ENCODE measurements at places on chromosomes 1 and 21.

DNA sequence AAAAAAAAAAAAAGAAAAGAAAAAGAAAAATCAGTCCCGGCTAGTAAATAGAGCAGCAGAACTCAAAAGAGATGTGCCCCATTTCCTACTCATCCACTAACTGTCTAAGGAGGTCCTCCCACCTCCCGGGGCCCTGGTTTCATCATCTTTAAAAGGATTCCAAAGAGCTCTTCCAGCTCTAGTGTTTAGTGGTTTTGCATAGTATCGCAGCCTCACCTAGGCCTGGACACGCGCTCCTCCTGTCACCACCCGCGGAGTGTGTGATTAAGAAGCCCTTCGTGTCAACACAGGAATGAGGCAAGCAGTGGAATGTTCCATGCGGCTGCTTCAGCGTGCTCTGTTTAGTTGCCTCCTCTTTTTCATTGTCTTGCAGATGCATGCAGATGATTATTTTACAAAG is 49.0 kb downstream of the LBR start:
- DNase-seq: no peak

- DNase-seq: no peak
Measured at GRCh38 chr1:115982400-115982799, 6.1 kb downstream of the SLC22A15 start.

- peak; percentile 69 for DNase-seq
Measured at GRCh38 chr1:71861022-71861421, 421.3 kb downstream of the NEGR1 start.

DNA sequence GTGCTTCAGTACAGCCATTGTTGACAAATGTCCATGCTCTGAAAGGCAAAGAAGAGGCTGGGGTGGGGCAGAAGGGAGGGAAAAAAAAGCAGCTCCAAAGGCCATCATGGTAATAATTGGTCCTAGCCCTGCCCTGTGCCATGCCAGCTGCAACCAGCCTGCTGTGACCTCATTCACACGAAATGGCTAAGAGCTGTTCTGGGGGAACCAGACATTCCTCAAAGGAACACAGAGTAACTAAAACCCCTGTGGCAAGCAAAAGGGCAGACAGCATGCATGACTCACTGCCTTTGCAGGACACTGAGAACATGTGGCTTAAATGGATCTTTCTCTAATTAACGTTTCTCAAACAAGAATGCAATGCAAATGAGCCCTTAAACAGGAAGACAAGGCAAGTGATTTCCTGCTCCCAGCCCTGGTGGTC is 42.3 kb downstream of the STYXL2 start:
- DNase-seq: peak; percentile 7

GRCh38 chr1:1614204-1614953 is 921 bp upstream of the MIB2 start:
- peak; percentile 67 for DNase-seq

GRCh38 chr1:43382027-43382779 is 7.4 kb downstream of the MED8 start:
- no peak for DNase-seq

GRCh38 chr1:55571767-55572166 is 356.6 kb upstream of the USP24 start:
- DNase-seq: no peak

GRCh38 chr1:38092256-38092655 is 45.7 kb upstream of the POU3F1 start:
- no peak for DNase-seq

DNA sequence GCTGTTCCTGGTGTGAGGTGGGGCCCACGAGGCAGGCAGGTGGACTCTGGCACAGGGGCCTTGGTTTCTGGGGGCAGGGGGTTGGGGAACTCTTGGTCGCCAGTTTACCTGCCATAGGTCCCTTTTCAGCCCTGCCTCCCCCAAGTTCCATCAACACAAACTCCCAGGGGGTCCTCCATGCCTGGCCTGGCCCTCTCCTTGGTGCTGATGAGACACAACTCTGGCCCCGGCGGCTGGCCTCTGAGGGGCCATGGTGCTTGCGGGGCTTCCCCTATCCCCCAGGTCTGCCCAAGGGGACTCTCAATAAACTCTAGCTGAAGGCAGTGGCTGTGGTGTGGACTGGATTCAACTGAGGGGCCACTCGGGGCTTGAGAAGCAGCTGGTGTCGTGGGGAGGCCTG is 16.0 kb downstream of the HTR6 start:
- no peak for DNase-seq

- DNase-seq: no peak
Measured at GRCh38 chr1:64921771-64922170, 44.6 kb downstream of the JAK1 start.

DNA sequence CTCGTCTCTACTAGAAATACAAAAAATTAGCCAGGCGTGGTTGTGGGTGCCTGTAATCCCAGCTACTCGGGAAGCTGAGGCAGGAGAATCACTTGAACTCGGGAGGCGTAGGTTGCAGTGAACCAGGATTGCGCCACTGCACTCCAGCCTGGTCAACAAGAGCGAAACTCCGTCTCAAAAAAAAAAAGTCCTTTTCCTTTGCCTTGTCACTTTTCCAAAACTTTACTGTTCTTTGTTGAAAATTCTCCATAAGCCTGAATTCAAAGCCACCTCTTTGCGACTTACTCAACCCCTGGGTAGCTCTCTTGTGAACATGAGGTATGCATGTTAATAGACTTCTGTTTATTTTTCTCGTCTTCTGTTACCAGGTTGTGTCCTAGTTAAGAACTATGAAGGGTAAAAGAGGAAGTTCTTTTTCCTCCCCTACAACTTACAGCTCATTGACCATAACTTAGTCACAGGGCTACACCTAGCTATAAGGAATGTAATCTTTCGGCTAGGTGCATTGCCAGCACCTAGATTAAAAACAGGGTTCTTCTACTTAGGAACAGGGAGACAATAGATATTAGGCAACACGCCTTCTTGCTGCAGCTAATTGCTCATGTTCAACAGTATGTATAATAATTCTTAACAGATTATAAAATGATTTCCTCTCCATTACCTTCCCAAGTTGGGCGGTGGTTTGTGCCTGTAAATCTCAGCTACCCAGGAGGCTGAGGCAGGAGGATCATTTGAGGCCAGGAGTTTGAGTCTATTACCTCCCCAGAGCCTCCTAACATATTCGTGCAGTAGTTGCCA is 40.9 kb downstream of the PTAFR start:
- DNase-seq: no peak

DNA sequence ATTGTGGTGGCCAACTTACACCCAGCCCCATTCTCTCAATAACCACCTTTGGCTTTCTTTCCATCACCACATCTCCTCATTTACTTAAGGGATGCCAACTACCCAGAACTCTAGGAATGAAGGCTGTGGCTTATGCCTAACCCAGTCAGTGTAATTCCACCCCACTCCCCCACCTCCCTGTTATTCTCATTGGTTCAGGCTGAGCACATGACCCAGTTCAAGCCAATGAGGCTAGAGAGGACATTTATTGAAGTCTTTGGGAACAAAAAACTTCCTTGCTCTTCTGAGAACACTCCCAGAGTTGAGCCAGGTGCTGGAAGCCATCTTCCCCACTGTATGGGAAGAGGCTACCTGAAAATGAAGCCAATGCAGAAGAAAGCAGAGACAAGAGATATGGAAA is 22.8 kb upstream of the CD2 start:
- DNase-seq: no peak

DNA sequence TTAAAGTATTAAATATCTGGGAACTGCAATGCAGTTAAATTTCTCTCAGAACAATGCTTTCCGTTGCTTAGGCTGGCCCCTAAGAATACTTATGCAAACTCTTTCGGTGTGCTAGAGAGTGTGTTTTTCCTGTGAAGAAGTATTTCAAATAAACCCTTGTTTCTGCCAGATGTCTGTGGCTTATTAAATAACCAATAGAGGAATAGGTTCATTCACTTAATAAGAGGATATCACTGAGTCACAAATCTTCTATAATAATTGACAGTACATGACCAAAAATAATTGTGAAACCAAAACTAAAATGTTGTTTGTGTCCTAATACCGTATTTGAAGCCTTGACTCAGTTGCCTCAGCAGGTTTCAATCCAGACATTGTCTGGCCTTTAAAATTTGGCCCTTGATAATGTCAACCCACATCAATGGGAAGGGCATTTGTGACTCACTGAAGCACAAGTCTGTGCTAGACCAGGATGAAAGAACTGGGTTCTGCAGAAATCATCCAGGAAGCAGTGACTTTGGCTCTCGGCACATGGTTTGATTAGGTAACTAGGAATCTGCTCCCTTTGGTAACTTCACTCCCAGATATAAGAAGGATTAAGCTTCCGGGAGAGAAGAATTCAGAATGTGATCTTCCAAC is 104.2 kb upstream of the BARHL2 start:
- no peak for DNase-seq

GRCh38 chr1:32774950-32775634 is 42.1 kb downstream of the YARS1 start:
- DNase-seq: no peak
